ENCODE measurements at places on chromosomes 2 and 18. TPM values are rescaled to one million over a fixed set of nuclear protein-coding genes. Genes with fewer than 3 reads are reported as not detected.

PRSS56 gene
- total RNA-seq, result not detected

POMC gene
- 0.39 TPM for total RNA-seq

OSBPL1A gene
- 25.5 TPM for total RNA-seq

CTNNA2 gene
- not detected for total RNA-seq

LYG2 gene
- total RNA-seq, result not detected

All from foreskin keratinocyte (primary cell).